Thoracic aorta (tissue), 2 donors: ENCODE measurements at places on chromosomes 3 and 15.

- no peak for DNase-seq
Measured at GRCh38 chr15:52076889-52077781, 35.4 kb downstream of the BCL2L10 start.

GRCh38 chr15:98758224-98758623 is 109.9 kb downstream of the IGF1R start:
- DNase-seq = no peak

- no peak for DNase-seq
Measured at GRCh38 chr3:76869726-76870384, 170.0 kb upstream of the ROBO2 start.

DNA sequence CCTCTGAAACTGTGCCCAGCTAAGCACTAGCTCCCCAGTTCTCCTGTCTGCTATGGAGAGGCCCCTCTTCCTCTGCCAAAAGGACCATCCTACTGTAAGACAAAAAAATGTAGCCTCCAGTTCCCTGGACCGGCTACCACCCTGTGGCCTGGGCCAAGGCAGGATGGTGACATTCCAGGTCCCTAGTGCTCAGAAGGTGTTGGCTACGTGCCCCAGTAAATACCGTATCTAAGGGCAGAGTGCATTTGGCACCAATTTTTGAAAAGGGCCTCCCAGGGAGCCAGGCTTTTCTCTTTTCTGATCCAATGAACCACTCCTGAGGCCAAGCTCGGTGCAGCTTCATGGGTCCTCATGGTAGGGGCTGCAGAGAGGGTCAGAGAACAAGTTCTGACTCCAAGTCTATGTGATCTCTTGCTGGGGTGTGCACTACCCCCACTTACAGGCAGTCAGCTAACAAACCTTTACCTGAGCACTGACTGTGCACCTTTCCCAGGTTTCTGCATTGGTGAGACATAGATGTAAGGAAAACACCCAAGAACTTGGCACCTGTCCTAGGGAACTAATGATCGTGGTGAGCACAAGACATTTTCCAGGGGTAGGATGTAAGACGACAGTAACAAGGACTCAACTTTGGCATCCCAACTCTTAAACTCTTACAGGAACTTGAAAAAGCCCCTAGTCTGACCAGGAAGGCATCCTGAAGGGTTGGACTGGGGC is 32.6 kb downstream of the TLE3 start:
- DNase-seq = no peak

- DNase-seq = no peak
Measured at GRCh38 chr3:67006460-67006859, 8.4 kb downstream of the KBTBD8 start.

- DNase-seq = no peak
Measured at GRCh38 chr3:101588616-101589015, 14.6 kb downstream of the PCNP start.

DNA sequence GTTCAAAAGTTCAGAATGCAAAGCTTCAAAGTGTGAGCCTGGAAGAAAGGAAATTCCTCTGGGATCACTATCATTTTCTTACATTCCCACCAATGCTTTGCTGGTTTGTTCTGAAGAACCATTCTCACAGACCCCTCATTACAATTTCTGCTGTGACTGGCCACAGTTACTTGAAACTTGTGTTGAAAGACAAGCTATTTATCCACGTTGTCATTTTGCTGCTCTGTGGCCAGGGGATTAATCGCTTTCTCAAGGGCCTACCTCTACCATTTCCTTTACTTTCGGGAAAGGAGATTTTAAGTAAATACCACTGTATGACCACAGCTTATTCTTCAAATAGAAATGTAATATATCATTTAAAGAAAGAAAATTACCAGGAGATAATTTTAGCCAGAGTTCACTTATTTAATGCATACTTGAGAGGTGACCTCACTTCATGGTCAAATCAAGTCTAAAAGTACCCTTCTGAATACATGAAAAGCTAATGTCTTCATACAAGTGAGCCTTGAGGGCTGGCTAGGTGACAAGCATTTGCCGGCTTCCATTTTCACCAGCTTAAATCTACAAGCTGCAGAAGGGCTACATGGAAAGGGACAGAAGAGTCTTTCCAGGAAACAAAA is 69.8 kb upstream of the ROBO2 start:
- no peak for DNase-seq

GRCh38 chr3:15781637-15782402 is 16.0 kb downstream of the ANKRD28 start:
- DNase-seq = no peak

DNA sequence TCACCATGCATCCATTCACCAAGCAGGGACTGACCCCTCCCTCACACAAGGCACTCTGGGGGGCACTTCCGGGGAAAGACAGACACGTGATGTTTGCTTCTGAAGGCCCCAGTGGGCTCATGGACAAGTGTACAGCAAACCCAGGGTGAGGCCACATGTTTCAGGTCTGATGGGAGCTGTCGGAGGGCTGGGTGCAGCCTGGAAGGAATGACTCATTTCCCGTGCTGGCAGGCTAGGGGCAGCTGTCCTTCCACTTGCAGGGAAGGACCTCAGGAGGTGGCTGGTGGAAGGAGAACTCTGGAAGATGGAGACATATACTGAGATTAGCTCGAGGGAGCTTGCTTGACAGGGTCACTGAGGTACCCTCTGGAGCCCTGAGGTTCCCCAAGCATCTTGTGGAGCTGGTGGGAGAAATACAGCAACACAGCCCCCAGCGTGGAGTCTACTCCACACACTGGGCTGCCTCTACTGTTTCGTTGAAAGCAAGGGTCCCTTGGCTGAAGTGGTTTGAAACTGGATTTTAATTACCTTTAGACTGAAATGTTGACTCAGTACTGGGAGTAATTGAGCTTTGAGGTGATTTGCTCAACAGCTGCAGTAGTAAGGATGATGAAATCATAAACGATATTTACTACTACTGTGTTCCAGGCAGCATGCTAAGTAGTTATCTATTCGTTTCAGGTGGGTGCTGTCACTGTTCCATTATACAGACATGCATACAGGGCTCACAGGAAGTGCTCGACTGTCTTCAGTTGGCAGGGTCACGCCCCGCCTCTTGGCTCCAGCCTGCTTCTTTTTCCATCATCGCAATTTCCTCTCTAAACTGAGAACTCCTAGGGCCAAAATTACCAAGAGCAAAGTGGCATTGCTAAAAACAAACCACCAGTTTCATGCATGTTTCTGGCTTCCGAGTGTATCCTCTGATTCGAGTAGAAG is 230.4 kb downstream of the ADAMTS17 start:
- DNase-seq = peak; percentile 57

DNA sequence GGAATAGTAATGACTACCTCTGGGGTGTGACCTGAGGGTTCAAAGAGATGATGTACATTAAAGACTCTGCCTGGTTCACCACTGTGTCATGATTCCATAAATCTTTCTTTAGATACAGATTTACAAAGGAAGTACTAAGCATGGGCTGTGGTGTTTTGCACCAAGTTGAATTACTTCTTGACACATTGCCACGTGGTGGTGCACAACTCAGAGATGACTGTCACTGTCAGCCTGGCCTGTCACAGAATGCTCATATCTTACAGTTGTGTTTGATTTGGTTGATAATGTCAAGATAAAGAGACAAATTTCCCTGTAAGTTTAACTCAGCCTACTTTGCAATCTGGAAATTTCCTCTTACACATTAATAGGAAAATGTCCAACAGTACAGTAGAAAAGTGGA is 3.2 kb downstream of the CTDSPL start:
- DNase-seq = no peak

- no peak for DNase-seq
Measured at GRCh38 chr3:184361932-184362667, 590 bp downstream of the POLR2H start.

DNA sequence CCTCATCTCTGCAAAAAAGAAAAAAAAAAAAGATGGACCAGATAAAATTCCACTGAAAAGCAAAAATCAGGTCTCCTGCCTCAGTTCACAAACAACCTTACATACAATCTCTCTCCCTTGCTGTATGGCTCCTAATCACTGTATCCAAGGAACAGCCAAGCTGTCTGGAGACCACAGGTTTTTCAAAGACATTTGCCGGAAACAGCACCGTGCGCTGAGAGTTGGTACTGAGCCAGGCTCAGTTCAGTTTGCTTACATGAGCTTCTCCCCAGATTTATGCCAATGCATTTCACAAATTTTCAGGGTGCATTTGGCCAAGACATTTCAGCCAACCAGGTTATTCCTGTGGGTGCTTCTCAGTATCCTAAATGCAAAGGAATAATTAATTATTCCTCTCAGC is 4.1 kb downstream of the ACP3 start:
- DNase-seq = no peak

DNA sequence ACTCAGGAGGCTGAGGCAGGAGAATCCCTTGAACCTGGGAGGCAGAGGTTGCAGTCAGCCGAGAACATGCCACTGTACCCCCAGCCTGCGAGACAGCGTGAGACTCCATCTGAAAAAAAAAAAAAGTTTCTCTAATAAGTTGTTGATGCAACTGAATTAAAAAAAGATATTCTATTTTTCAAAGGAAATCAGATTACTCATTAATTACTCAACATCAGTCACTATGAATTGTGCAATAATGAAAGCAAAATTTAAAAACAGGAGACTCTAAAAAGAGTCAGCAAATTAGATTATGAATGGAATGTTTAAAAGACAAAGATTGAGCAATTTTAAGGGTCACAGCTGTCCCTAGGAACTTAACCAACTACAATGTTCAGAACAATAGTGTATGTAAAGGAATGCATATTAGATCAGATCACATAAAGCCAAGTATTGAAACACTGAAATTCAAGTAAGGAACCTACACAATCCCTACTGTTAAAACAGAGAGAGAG is 60.2 kb upstream of the SLC4A7 start:
- no peak for DNase-seq

DNA sequence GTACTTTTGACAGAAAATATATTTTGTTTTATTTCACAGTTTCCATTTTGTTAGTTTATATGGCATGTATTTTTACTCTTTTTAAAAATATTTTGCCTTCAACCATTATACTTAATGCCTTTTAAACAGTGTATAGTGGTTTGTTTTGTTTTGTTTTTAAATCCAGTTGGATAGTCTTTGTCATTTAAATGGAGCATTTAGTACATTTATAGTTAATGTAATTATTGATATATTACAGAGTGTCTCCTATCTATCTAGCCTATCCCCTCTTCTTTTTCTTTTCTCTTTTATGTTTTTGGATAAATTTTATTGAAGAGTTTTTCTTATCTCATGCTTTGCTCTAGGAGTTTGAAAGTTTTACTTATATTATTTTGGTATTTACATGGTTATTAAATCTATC is 3.6 kb downstream of the SAMMSON start:
- DNase-seq = no peak

GRCh38 chr3:54832876-54833275 is 95.0 kb downstream of the LRTM1 start:
- DNase-seq = no peak

- no peak for DNase-seq
Measured at GRCh38 chr3:62832553-62832952, 42.7 kb downstream of the CADPS start.

- DNase-seq = no peak
Measured at GRCh38 chr15:40248006-40248783, 9.3 kb downstream of the PAK6 start.

DNA sequence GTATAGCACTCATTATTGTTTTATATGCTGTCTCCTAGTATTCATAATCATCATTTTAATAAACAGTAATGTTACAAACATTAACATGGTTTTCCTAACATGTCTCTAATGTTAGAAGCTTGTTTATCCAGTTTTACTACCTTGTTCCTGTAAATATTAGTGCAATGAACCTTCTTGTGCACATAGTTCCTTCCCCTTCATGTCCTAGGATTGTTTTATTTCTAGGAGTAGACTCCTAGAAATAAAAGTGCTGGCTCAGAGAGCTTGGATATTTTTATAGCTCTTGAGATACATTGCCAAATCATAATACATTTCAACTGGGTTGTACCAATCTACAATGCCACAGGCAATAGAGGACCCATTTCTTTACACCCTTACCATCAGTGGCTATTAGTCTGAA is 161.3 kb downstream of the SV2B start:
- no peak for DNase-seq

- DNase-seq = no peak
Measured at GRCh38 chr3:44914936-44915335, 40.5 kb downstream of the TGM4 start.

DNA sequence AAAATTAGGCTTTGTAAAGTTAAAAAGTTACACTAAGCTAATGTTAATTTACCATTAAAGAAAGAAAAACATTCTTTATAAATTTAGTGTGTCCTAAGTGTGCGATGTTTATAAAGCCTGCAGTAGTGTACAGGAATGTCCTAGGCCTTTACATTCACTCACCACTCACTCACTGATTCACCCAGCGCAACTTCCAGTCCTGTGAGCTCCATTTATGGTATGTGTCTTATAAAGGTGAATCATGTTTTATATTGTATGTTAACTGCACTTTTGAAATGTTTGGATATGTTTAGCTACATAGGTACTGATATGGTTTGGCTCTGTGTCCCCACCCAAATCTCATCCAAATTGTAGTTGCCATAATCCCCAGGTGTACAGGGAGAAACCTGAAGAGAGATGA is 549.7 kb upstream of the EPHA6 start:
- no peak for DNase-seq

DNA sequence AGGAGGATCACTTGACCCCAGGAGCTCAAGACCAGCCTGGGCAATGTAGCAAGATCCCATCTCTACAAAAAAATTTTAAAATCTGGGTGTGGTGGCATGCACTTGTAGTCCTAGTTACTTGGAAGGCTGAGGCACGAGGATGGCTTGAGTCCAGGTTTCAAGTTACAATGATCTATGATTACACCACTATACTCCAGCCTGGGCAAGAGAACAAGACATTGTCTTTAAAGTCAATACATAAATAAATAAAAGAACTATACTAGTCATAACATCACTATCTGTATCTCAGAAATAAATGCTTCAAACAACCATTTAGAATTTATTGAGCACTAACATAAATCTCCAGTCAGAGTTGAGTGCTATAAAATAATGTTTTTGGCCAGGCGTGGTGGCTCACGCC is 8.5 kb upstream of the PHLDB2 start:
- no peak for DNase-seq

DNA sequence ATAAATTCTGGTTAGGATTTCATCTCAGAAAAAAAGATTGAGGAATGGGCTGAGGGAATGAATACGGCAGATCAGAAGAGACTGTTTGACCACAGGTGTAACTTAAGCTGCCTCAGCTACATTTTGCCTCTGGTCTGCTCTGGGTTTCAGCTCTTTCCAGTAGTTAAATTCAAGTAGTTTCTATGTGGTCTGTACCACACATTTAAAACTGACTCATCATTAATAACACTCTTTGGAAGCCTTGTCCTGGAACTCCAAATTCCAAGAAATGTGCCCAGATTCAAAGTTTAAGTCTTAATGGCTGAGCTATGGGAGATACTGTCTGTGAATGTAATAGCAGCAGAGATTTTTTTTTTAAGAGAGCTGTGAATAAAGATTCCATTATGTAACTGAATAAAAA is 133.1 kb upstream of the IGSF10 start:
- no peak for DNase-seq

GRCh38 chr15:70608144-70608543 is 155.2 kb downstream of the UACA start:
- no peak for DNase-seq

GRCh38 chr15:37416103-37416502 is 315.8 kb upstream of the MEIS2 start:
- DNase-seq = no peak
